Ureter (tissue), 1 donor: ENCODE measurements at places on chromosomes 1 and 21.
A peak's percentile ranks its signal among the peaks of the same experiment; 100 is the strongest.

DNA sequence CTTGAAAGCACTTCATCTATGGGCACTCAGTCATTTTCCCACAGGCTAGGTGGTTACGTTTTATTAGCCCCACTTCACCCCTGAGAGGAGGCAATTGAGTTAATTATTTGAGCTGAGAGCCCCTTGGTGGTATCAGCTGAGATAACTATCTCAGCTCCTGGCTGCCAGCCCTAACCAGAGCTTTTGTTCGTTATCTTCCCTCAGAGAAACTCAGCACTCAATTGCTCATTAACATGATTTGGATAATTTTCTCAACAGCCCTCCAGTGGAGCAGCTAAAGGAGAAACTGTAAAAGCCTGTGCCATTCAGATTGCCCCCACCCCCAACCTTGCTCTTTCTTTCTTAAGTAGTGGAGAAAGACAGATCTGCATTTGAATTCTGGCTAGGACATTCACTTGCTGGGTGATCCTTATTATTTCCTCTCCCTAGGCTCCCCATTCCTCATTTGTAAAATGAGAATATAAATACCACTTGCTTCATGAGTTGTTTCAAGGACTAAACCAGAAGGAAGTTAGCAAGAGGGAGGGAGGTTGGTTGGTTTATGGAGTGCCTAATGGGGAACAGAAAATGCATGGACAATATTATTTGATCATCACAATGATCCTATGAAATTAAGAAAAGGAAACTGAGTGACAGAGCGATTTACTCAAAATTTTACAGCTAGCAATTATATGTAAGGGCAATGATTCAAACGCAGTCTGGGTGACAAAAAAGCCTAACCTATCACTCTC, 218.7 kb upstream of the FGGY start:
- no peak for DNase-seq

DNA sequence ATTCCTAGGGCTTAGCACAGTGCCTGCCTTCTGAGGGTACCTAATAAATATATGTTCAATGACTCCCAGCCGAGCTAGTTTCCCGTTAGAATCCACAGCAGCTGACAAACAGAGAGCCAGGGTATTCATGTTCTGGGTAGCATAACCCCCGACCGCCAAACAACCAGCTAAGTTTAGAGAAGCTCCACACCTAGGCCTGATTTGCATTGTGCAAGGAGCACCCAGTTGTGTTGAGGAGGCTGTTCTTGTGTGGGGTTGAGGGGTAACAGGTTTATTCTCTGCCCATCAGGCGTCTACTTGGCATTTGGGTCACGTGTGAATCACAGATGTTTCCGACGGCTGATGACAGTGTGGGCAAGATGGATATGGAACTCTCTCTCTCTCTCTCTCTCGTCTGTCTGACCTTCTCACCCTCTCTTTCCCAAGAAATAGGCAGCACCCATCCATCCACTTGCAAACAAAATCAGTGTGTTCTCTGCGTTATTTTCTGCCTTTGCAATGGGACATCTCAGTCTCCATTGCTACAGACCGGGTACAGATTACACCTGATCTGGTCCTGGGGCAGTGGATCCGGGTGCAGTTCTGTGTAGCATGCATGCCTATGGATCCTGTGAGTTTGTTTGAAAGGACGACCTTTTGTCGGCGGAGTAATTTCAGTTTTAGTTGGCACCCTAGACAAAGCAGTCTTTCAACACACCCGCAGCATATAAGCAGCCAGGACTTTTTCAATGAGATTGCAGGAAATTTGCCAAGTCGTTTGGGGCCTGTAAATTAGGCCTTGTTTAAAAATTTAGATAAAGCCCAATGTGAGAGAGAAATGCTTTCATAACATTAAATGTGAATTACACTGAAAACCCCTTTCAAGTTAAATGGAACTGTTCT, 29.4 kb downstream of the KAZN start:
- DNase-seq = no peak

DNA sequence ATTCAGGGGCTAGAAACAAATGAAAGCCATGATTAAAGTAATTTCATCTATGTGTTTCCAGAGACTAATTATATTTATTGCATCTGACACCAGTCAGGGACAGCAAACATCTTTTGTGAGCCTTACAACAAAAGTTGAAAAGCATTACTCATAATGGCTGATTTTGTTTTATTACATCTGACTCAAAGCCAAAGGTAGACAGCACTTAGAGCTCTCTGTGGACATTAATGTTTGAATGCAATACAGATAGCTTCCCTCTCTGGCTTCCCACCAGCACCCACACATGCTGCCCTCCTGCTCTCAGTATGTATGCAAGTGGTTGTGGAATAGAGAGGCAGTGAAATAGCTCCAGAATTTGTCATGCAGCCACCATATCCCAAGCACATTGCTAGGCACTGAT, 198.7 kb downstream of the SETD4 start:
- no peak for DNase-seq

- DNase-seq = peak; percentile 85
Observed at GRCh38 chr1:41484402-41485241, at the start of gene EDN2. Gene EDN2, minus strand, starts transcription at chr1:41484683. Its CDS starts 82 bp downstream, at chr1:41484601.

DNA sequence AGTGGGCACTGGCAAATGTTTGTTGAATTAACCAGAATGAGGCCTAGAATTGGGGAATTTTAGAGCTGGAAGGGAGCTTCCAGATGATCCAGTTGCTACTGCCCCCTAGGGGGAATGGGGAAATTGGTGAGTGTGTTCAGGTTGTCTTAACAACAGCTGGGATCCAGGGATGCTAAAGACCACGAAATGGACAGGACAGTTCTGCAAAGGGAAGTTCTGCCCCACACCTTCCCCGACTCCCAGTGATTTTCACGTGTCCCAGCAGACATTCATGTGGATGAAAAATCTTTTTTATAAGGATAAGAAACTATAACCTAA, 33.9 kb downstream of the TRIM62 start:
- DNase-seq = no peak

- DNase-seq = no peak
Observed at GRCh38 chr1:192936313-192937018, 122.7 kb downstream of the UCHL5 start.

DNA sequence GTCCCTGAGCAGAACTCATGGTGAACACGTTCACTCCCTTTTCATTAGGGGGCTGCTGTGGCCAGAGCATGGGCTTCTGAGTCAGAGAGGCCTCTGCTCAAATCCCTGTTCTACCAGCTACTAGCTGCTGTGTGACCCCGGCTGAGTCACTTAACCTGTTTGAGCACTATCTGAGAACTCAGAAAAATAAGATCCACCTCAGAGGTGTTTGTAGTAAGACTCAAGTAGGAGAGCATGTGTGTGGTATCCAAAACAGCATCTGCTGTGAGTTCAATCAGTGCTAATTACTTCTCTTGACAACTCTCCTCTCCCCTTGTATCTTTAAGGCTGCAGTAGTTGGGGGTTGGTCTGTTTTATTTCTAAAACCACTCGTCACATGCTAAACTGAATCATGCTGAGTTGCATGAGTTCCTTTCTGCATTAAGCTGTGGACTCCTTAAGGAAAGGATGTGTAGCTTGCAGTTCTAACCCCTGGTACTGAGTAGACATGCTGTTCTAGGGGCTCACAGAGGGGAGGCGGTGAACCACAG, 39.7 kb upstream of the JUN start:
- no peak for DNase-seq

DNA sequence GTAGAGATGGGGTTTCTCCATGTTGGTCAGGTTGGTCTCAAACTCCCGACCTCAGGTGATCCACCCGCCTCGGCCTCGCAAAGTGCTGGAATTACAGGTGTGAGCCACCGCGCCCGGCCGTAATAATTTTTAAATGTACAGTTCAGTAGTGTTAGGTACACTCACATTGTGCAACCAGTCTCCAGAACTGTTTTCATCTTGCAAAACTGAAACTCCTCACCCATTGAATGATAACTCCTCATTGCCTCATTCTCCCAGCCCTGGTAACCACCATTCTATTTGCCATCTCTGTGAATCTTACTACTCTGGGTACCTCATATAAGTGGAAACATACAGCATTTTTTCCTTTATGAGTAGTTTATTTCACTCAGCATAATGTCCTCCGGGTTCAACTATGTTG, 3.4 kb downstream of the NLRP3 start:
- DNase-seq = no peak

DNA sequence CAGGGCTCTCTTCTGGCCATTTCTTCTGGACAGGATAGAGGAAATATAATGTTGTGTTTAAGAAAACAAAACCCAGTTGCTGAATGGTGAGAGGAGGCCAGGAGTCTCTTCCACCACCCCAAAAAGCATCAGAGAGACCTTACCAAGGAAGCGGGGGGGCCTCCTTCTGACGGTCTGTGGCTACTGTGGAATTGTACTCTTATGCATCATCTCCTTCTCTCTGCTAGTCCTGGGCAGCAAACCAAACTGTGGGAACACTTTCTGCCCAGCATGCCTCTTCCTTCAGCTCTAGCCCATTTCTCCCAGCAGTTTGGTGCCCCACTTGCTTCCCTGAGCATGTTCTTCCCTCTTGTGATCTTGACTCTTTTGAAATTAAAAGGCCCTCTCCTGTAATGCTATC, 157.7 kb downstream of the HHIPL2 start:
- no peak for DNase-seq

DNA sequence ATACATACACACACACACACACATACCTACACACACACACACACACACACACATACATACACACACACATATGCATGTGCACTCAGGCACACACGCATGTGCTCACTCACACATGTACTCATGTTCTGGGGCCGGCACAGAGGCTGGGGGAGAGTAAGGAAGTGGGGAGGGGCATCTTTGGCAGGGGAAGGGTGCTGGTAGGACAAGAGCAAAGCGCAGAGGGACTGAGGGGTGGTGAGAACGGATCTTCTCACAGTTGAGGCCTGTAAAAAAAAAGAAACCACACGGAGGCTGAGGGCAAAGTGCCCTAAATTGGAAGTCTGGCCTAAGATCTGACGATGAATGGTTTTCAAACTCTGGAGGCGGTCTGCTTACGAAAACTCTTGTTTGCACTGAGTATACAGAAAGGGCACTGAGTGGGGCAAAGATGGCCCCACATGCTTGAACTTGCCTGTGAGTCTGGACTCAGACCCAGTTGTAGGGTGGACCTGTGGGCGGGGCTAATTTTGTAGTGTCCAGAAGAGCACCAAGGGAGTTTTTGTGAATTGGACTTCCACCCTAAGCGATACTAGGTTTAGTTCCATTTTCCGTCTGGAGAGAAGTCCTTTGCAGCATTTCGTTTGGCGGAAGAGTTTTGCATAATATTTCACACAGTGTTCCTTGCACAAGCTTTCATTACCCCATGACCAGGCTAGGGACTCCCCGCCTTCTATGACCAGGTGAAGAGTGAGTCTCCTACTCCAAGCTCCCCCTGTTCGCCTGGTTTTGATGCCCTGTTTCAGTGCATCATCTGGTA, 79.3 kb upstream of the LYST start:
- no peak for DNase-seq

DNA sequence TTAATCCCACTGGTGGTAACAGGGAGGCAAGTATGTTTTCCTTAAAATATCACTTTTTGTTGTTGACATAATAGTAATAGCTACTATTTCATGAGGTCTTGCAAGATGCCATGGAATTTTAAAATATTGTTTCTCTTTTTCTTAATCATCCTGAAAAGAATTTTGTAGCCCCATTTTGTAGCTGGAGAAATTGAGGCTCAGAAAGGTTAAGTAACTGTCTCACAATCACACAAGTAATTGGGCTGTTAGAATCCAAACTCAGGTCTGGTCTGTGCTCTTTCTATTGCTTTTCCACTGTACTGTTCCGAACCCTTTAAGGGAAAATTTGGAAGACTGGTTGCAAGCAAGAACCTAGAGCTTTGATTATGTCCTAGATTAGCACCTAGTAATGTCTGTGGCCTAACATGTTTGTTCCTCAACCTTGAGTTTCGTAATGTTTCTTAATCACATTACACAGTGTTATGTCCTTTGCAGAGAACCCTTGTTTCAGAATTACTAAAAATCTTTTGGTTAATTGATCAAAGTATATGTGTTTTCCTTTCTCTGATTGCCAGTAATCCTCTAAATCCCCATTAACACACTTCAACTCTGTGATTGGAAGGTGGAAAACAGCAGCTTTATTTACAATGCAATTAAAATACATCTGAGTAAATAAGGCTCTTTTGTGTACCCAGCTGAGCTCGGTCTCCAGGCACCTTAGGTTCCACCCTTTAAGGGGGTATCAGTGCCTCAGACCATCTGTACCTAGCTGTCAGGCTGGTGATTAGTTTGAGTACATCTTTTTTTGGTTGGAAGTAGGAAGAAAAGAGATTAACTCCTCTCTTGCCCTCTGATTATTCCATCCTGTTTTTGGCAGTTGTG, 10.4 kb downstream of the LRRC42 start:
- no peak for DNase-seq

GRCh38 chr1:167207940-167208623, 12.6 kb upstream of the POU2F1 start:
- no peak for DNase-seq

DNA sequence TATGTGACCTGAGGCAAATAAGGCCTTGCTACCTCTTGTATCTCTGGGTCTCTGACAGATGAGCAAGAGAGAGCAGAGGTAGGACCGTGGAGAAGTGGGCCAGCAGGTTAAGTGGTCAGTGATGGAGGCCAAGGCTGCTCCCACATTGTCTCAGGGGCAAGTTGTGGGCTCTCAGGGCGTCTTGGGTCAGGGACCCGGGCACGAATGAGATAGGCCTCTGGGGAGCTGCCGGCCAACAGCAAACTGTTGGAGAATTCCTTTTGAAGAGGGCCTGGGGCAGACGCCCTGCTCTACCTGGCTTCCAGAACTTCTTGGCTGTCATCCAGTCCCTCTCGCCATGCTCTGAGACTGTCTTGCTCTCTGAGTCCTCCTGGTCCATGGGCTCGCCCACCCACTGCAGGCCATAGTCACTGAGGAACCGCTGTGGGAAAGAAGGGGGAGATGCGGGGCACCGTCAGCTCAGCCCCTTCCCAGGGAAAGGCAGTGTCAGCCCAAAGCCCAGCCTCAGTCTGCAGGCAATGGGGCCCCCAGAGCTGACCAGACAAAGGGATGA, 12.4 kb downstream of the UBXN11 start:
- no peak for DNase-seq

GRCh38 chr1:224430511-224431113, 4.0 kb downstream of the WDR26 start:
- no peak for DNase-seq

- DNase-seq = no peak
Observed at GRCh38 chr1:165904948-165905347, 77.5 kb downstream of the UCK2 start.

DNA sequence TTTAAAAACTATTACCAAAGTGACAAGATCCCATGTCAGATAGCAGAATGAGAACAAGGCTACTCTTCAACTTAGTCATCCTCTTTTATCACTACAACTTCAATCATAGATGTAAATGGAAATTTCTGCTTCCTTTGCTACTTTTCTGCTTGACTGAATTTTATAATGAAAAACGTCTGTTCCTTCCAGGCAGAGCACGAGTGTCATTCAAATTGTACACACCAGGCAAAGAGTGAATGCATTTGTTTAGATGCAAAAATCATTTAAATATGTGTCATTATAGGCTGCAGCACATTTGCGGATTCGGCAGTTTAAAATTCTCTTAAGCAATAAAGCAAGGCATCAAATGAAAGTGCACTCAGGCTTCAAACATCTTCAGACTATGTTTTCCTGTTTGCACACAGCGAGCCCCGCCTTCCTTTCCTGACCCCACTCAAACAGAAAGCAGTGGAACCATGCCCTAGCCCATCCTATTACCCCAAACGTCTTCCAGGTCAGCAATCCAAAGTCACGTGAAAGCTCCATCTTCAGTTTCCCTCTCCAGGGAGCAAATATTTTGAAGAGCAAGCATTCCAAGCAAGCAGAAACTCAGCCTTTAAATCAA, 99.6 kb downstream of the APP start:
- no peak for DNase-seq
